Stimulated activated CD8-positive, alpha-beta memory T cell treated with anti-CD3 and anti-CD28 coated beads, Interleukin-4, amount 100 ng/mL, for 4 hours (primary cell): ENCODE measurements at places on chromosomes 7 and 10.

GRCh38 chr10:51005551-51005950, 68.7 kb upstream of the PRKG1 start:
- DNase-seq: no peak

DNA sequence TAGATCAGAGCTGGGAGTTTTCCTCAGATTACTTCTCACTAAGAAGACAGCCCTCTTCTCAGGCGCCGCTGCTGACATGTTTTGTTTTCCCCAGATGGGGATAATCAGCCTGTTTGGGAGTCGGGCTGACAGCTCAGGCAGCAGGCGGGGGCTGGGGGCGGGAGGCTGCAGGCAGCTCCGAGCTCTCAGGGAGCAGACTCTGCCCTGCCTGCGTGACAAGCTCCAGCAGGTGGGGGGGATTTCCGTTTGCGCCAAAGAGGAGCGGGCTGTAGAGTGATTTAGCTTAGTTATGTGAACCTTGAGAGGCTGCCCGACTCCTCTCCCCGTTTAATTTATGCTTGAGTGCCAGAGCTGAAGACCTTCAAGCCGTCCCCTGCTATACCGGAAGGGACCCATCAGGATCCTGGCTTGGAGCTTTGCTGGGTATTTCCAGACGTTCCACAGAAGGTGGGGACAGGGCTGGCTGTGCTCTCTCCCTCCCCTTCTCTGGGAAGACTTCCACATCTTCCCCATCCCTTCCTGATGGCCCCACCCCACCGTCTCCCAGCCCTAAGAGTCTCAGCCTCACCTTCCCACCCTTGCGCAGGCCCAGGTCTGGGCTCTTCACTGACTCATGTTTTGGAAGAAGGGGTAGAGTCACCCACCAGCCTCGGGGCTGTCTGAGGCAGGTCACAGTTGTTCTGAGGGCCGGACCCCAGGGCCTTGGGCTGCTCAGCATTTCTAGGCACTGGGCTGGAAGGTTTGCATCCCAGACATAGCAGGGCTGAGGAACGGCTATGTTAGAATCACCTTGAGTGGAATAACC, 24.7 kb upstream of the ADCYAP1R1 start:
- no peak for DNase-seq

- no peak for DNase-seq
These were observed 14.6 kb downstream of the GBX1 start for GRCh38 chr7:151152643-151153513.

DNA sequence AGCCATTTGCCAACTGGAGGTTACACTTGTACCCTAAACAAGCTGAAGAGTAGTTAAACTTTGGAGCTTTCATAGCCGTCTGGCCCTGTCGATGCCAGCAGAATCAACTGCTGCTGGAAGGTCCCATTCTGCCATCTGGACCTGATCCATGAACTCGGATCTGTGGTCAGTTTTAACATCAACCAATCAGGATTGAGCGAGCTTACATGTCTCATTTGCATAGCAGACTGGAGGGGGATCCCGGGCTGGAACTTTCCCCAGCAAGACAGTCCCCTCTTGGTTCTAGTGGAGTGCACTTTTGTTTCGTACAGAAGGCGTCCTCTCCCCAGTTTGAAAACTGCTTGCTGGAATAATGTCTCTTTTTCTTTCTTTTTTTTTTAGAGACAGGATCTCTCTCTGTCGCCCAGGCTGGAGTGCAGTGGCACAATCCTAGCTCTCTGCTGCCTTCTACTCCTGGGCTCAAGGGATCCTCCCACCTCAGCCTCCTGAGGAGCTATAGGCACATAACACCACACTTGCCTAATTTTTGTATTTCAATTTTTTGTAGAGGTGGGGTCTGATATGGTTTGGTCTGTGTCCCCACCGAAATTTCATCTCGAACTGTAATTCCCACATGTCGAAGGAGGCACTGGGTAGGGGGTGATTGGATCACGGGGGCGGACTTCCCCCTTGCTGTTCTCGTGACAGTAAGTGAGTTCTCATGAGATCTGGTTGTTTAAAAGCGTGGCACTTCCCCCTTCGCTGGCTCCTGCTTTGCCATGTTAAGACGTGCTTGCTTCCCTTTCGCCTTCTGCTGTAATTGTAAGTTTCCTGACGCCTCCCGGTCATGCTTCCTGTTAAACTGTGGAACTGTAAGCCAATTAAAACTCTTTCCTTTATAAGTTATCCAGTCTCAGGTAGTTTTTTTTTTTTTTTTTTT, 42.8 kb upstream of the SEPHS1 start:
- no peak for DNase-seq

DNA sequence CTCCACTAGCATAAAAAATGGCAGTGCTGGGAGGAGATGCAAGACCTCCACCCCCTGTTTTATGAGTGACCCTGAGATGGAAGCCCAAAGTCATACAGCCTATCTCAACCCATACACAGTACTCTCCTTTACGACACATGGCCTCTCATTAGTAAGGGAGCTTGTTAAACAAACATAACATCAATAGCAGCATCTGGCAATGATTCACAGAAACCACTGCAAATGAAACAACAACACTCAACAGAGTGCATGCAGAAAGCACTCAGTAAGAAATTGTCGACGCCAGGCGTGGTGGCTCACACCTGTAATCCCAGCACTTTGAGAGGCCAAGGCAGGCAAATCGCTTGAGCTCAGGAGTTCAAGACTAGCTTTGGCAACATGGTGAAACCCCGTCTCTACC, 27.5 kb upstream of the FIGNL1 start:
- DNase-seq: no peak

- no peak for DNase-seq
These were observed 66.0 kb downstream of the NPSR1 start for GRCh38 chr7:34723866-34724490.

- no peak for DNase-seq
These were observed 167.8 kb downstream of the BAMBI start for GRCh38 chr10:28845009-28845682.

- no peak for DNase-seq
These were observed 16.1 kb downstream of the COL26A1 start for GRCh38 chr7:101378751-101379174.

DNA sequence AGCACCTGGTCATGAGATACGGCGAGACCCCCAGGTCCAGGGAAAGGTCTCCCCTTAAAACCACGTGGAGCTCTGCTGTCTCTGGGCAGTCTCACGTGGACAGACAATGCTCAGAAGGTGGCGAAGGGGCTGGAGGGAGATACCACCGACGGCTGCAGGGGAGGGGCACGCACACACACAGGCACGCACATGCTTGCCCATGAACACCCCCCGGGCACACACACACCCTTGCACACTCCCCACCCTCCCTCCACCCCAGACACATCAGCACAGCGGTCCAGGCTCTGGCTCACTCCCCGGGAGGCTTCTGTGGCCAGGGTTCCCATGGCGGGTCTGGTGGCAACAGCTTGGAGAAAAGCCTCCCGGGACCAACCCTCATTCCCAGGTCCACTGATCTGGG, 52.4 kb upstream of the TNRC18 start:
- no peak for DNase-seq

GRCh38 chr7:110771717-110772116, 319.2 kb upstream of the LRRN3 start:
- DNase-seq: no peak

DNA sequence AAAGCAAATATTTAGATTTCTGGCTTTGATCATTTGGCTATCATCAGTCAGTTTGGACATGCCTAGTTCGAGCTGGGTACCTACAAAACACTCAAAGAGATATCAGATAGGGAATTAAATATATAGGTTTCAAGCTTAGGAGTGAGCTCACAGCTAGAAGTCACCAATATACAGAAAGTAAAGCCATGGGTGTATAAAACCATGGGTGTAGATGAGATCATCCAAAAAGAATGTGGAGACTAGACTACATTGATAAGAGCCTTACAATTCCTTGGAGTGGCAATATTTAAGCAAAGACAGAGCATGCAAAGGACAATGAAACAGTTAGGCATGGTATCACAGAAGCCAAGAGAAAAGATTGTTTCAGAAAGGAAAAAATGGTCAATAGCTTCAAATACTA, 7.2 kb upstream of the RALA start:
- DNase-seq: no peak

DNA sequence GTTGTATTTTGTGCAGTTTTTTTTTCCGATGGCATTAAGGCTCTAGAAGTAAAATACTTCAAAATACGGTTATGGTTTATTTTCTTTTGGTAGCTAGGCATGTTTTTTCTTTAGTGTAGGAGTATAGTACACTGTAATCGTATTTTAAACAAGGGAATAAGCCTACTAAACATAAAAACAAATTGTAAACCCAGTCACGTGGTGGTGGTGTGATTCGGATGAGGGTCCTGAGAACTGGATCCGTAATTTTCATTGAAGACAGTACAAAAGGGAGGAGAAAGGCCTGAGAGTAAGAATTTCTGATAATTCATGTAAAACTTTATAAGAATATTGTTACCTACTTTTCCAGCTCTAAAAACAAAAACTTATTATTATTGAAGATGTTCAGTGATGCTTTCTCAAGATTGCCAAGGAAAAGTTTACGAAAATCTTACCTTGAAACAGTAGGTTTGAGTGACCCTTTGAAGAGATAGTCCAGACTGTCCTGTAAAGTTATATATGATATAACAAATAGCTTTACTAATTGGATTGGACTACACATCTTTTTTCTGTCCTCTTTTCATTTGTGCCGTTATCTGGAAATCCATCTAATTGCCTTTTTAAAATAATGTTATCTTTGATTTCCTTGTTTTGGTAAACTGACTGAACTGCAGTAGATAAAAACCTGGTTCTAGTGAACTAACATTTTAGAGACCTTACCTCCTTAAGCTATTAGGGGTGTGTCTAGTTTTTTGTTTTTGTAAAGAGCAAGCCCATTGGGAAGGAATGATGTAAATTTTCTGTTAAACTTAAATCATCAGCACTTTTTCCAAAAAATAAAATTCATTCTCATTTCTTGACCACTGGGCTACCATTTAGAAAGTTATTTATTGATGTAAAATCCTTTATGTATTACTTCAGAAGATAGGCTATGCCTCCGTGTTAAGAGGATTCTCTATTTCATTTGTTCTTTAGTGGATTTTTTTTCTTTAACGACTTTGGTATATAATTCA, 1.0 kb upstream of the PBLD start:
- DNase-seq: no peak

DNA sequence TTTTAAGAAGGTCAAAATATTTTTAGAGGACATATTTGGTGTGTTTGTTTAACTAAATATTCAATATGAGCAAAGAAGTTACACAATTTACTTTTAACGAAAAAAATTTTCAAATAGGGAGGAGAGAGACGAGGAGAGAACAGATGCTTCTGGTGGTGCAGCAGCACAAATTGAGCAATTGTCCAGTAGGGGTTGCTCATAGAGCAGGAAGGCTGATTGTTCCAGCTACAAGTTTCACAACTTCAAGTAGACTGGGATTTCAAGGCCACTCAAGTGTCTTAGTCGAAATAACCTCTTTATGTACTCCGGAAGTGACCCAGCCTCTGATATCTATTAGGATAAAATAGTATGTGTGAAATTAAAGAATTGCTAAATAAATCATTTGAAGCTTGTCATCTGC, 197.9 kb downstream of the HDAC9 start:
- DNase-seq: no peak

- DNase-seq: no peak
These were observed 139.0 kb upstream of the TNS3 start for GRCh38 chr7:47720907-47721244.

DNA sequence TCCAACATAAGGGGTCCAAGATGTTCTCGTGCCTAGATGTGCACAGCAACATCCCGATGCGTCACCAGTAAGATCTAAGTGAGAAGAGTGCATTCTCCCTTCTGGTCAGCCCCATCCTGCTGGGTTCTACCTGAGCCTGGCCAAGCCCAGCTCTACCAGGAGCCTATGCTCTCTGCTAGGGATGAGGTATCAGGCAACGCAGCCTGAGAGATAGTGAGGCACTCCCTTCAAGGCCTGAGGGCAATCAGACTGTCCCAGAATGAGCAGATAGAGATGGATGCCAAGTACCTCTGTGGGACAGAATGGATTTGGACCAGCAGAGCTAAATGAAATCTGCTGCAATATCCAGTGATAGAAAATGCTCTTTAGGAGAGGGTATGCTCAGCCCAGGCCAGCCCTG, 26.7 kb downstream of the DDC start:
- DNase-seq: no peak

DNA sequence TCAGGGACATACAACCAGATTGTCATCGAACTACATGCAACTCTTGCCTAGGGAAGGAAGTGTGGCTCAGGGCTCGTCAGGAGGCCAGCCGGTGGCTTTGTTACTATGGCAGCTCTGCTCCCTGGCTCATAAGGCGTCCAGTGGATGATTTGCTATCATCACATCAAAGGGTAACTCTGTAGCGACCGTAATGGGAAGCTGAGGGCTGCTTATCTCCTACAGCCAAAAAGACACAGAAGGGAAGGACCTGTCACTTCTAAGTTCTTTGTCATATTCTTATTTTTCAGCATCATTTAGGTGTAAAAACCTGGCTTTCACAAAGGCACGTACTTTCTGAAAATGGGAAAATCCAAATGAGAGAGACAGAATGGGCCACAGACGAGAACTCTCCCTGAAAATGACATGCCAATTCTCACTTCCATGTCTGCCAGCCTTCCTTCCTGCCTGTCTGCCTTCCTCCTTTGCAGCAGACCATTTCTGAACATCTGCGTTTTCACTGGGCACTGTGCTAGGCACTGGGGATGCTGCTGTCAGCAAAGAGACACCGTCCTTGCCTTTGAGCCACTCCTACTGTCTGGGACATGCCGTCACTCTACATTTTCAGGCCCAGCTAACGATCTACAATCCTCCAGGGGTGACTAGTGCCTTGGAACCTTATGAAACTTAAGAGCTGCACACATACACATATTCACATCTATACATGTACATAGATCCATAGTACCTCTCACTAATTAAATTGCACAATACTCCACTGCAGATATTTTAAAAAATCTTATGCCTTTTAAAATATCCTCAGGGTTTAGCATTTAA, 26.9 kb downstream of the ENKUR start:
- DNase-seq: no peak

DNA sequence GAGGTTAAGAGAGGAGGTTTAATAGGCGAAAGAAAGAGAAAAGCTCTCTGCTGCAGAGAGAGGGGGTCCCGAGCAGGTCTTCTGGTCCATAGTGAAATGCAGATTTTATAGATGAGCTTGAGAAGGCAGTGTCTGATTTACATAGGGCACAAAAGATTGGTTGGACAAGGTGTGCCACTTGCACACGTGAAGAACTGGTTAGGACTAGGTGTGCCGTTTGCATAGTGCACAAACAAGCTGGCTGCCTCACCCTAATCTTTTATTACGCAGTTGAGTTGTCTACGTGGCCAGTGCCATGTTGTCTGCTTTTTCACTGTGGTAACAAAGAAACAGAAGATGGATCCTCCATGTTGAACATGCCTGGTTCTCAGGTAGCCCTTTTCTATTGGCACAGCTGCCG, 82.6 kb downstream of the AMPH start:
- DNase-seq: no peak

DNA sequence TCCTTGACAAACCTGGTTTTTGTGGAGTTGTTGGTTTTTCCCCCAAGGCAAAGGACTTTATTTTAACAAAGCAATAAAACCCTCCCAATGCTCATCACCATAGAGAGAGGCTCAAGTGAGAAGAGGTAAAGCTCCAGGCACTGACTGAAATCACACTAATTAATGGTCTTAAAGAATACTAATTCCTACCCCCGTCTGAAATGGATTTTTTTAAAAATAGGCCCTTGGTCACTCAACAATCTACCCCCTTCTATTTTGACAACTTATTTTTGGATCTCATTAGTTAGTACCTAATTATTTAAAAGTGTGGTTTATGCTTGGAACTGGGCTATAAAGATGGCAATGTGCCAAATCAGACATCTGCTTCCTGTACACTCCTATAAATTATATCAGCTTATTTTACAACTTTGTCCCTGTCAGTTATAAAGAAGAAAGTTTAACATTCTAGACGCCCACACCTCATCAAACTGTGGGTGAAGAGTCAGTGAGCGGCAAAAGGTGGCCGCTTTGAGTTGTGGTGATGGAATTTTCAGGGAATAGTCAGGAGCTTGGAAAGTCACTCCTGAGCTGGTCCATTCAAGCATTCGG, 10.6 kb downstream of the GLI3 start:
- no peak for DNase-seq
